Heart right ventricle (tissue), 16 donors: ENCODE measurements at places on chromosomes 16 and 17. TPM values are rescaled to one million over a fixed set of nuclear protein-coding genes. Genes with fewer than 3 reads are reported as not detected.

GRCh38 chr16:2713523-2713922 is 6.5 kb downstream of the PRSS27 start:
- DNase-seq: no peak

DNA sequence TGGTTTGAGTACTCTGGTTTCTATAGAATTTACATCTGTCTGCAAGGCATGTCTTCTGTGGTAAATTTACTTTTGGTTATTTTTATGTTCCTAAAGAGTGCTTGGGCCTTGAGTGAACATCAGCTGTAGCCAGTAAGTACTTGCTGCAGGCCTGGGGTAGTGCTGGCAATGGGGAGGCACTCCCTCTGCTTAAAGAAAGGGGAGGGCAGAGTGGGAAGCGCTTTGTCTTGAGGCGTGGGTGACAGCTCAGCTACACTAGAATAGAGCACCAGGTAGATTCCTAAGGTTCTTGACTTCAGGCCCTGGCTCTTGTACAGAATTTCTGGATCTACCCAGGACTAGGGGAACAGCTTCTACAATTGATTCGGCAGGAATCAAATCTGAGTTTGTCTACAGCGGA is 50.6 kb downstream of the MPHOSPH6 start:
- DNase-seq: no peak

- DNase-seq: no peak
Measured at GRCh38 chr16:78490847-78491246, 391.4 kb downstream of the WWOX start.

DNA sequence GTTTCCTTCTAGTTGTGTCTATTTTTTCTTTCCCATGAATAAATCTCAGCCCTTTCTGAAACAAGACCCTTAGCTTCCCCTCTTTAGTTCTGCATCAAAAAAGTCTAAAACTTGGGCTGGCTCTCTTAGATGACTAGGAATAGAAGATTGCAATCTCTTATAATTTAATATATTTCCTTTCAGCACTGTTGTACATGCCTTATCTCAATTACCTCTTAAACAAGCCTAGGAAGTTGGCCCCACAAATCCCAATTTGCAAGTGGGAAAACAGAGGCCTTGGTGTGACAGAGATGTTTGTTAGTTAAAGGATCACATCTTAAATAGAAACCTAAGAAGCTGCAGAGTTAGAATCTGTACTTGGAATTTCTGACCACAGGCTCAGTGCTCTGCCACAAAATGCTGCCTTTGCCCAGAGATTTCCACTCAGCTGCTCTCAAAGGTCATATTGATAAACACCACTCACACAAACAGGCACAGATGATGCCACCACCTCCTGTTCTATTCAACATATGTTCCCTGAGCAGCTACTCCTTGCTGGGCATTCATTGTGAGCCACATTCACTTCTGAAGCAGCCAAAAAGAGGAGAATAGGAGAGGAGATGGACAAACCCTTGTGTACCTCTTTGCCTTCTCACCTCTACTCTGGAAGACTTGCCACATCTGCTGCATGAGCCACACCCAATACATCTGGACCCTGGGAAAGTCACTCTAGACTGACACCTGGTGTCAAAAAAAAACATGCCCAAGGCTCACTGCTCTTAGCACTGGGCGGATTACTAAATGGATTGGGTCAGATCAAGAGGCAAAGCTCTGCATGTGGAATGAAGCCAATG is 5.5 kb downstream of the CCDC182 start:
- DNase-seq: no peak

Gene RAP1GAP2
- total RNA-seq: 34.6 TPM
